Neural crest cell (in vitro differentiated cells): ENCODE measurements at places on chromosomes 5 and 9. TPM values are rescaled to one million over a fixed set of nuclear protein-coding genes. Genes with fewer than 3 reads are reported as not detected.
A peak's percentile ranks its signal among the peaks of the same experiment; 100 is the strongest.

EIF4E1B gene
- total RNA-seq: not detected in 2 replicates

ST8SIA4 gene
- 3.6 and 5.9 TPM in 2 replicates for total RNA-seq

MYO10 gene
- total RNA-seq: 93.4 and 94.4 TPM in 2 replicates

CDKN2B-AS1 gene
- total RNA-seq: 0.21 TPM in 1 of 2 replicates, not detected in the other

DNA sequence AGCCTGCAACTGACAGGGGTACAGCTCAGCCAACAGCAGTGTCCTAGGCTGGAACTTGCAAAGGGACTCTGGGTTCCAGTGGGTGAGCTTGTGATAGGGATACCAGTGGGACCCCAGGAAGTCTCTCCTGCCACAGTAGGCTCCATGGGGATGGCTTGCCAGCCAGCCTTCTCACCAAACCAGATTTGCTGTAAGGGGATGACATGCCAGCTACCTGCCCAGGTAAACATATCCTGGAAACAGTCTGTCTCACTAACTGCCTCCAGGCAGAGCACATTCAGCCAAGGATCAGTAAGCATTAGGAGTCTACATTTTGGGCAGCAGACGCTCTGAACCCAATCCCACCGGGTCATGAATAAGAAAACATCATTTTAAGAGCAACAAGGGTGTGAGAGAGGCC is 49.9 kb downstream of the SIL1 start:
- no peak overlapping the region for H3K27ac ChIP-seq
- H3K4me1 ChIP-seq: no peaks in the 10 kb centered on the region
- no peak overlapping the region for H3K4me3 ChIP-seq
- H3K27me3 ChIP-seq: no peaks in the 10 kb centered on the region
- no peaks in the 10 kb centered on the region for H3K36me3 ChIP-seq
- DNase-seq: no peak

DNA sequence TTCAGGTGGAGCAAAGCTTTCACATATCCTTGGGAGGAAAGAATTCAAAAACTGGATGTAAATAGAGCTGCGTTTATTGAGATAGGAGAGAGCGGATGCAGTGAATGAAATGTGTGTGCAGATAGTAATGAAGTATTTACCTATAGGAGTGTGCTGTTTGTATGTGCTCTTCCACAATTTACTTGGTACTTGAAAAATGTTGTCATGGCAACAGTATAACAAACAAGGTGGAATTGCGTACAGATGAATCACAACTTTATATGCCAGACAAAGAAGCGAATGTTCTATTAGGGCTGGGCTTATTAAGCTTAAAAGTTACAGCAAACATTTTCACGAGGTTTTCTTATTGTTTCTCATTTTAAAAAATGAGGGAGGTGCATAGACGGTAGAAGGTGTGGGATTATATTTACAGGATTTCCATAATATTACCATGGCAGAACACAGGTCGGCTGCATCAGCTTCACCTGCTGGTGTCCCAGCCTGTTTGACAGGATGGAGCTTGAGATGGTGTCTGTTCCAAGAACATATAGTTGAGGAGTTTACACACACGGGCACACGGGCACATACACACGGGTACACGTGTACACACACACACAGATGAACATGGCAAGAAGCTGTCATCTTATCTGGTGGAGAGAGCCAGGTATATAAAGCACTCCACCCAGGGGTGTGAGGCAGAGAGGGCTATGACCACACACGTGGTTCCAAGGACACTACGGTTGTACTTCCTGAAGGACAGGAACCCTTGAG is 155.7 kb downstream of the RMI1 start:
- H3K4me3 ChIP-seq: no peak overlapping the region
- no peak overlapping the region for H3K27ac ChIP-seq
- no peak for DNase-seq
- no peaks in the 10 kb centered on the region for H3K36me3 ChIP-seq

- H3K27ac ChIP-seq: no peak overlapping the region
- no peak for DNase-seq
- peaks cover 3% of the 10 kb centered on the region for H3K36me3 ChIP-seq
- peaks cover 9% of the 10 kb centered on the region for H3K4me1 ChIP-seq
Measured at GRCh38 chr5:166677891-166678290, 1613.6 kb upstream of the WWC1 start.

DNA sequence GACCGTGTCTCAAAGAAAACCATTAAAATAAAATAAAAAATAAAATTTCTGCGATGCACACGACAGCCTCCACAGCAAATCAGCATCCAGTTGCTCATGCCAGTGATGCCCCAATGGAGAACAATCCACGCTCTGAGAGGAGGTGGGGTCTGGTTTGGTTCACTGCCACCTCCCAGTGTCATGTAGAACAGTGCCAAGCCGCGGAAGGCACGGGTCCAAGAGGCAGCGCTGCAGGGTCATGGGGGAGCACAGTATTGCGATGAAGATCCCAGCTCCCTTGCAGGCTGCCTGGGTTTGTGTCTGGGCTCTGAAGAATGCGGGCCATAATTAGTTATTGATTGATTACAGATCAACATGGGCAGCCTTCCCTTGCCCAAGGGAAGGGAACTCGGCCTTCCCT is 6.1 kb upstream of the CACFD1 start:
- H3K4me3 ChIP-seq: no peak overlapping the region
- no peak overlapping the region for H3K27ac ChIP-seq
- H3K27me3 ChIP-seq: no peaks in the 10 kb centered on the region

DNA sequence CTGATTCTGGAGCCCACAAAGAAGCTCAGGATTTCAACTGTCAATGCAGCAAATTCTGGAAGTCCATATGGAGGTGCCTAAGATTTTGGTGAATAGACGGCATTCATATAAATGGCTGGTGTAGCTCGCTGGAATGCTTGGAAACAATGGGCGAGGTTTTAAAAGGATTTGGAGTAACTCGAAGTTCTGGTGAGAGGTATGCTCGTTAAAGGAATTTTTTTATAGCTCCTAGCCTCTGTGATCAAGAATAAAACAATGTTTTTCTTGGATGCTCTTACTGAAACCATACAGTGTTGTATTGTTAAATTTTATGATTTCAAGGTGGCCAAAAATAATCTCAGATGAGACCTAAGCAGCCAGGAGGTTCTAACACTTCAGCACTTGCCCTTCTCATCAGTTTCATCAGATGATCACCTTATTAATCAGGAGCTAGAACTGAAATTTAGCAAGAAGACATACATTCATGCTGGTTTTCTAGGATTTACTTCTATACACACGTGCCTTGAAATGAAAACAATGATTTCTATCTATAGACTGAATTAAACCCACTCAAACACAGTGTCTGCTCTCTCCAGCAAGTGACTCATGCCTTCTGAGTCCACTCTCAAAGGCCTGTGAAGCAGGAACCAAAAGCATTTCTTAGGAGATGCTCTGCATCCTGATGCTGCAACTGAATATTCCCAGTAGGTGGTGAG is 79.2 kb downstream of the OTULIN start:
- no peak overlapping the region for H3K4me3 ChIP-seq
- H3K27ac ChIP-seq: no peak overlapping the region
- peaks cover 52% of the 10 kb centered on the region for H3K4me1 ChIP-seq
- no peaks in the 10 kb centered on the region for H3K36me3 ChIP-seq
- no peak for DNase-seq
- H3K27me3 ChIP-seq: no peaks in the 10 kb centered on the region

GRCh38 chr9:132957805-132958204 is 13.4 kb upstream of the TSC1 start:
- no peaks in the 10 kb centered on the region for H3K36me3 ChIP-seq
- peaks cover 29% of the 10 kb centered on the region for H3K27me3 ChIP-seq
- H3K4me3 ChIP-seq: no peak overlapping the region
- H3K27ac ChIP-seq: no peak overlapping the region

DNA sequence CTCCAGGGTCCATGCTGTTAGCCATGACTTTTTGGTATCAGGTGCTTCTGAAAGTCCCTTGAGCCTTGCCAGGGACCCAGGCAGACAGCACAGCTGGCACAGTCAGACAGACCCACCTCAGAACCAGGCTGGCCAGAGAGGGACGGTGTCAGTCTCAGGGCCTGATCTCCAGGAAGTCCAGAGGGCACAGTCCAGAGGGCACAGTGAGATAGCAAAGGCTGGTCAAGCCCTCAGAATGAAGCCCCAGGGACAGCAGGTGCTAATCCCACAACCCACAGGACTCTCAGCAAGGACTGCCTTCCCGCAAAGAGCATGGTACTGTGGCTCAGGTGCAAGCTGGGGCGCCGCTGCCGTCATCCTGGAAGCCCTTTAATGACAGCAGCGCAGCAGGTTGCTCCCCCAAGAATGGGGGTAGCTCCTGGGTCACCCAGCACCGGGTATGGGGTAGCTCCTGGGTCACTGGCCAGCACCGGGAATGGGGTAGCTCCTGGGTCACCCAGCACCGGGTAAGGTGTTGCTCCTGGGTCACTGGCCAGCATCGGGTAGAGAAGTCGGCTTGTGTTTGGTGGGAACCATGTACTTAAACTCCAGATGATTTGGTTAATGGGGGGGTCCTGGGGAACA is 105.6 kb upstream of the PHYKPL start:
- H3K36me3 ChIP-seq: no peaks in the 10 kb centered on the region
- no peak overlapping the region for H3K4me3 ChIP-seq
- peak overlapping the region; percentile 43 for H3K27ac ChIP-seq
- H3K27me3 ChIP-seq: no peaks in the 10 kb centered on the region
- DNase-seq: no peak

GRCh38 chr9:87572719-87573118 is 75.1 kb downstream of the DAPK1 start:
- H3K4me3 ChIP-seq: no peak overlapping the region
- DNase-seq: no peak
- peaks cover 37% of the 10 kb centered on the region for H3K4me1 ChIP-seq
- no peak overlapping the region for H3K27ac ChIP-seq
- H3K36me3 ChIP-seq: peaks cover 3% of the 10 kb centered on the region
- H3K27me3 ChIP-seq: no peaks in the 10 kb centered on the region
